ENCODE measurements at places on chromosomes 1 and 21. TPM values are rescaled to one million over a fixed set of nuclear protein-coding genes. Genes with fewer than 3 reads are reported as not detected.

Gene ADAMTS4
- not detected for total RNA-seq

Gene STYXL2
- total RNA-seq = 0.07 TPM

Gene EDARADD
- 3.7 TPM for total RNA-seq

Gene PCBP3
- not detected for total RNA-seq

Gene KLF17
- 0.74 TPM for total RNA-seq

Gene EPHA8
- total RNA-seq = not detected

Gene IPO9
- 30.1 TPM for total RNA-seq

Gene HSD3B1
- not detected for total RNA-seq

Gene PPFIA4
- total RNA-seq = 2.4 TPM

Gene LCE1D
- total RNA-seq = not detected

Gene BSND
- not detected for total RNA-seq

Gene ROR1
- total RNA-seq = 2.9 TPM

Gene EGLN1
- total RNA-seq = 25.8 TPM

Gene GBP1
- 12.9 TPM for total RNA-seq

Gene SH2D1B
- 0.10 TPM for total RNA-seq

Gene SLC35F3
- 7.3 TPM for total RNA-seq

Gene CHIA
- total RNA-seq = not detected

Gene CFAP141
- total RNA-seq = not detected

Gene PCP4L1
- 0.27 TPM for total RNA-seq

Gene YRDC
- total RNA-seq = 65.5 TPM

Gene FMN2
- 1.3 TPM for total RNA-seq

Gene S100A5
- 2.4 TPM for total RNA-seq

Gene PRR9
- 2.0 TPM for total RNA-seq

Gene KRTAP19-3
- total RNA-seq = not detected

Gene SYTL1
- 4.1 TPM for total RNA-seq

Gene SETDB1
- 25.3 TPM for total RNA-seq

Gene LAMTOR2
- 67.1 TPM for total RNA-seq

Gene CACNA1S
- not detected for total RNA-seq

Gene RIIAD1
- total RNA-seq = not detected

Gene BACE2
- 37.6 TPM for total RNA-seq
